ENCODE measurements at places on chromosomes 1 and 21.

- no peak for DNase-seq
Observed at GRCh38 chr1:245188403-245188802, 33.6 kb downstream of the KIF26B start.

GRCh38 chr1:177383715-177384114 is 213.0 kb downstream of the BRINP2 start:
- no peak for DNase-seq

GRCh38 chr1:69129538-69129937 is 438.2 kb upstream of the LRRC7 start:
- no peak for DNase-seq

DNA sequence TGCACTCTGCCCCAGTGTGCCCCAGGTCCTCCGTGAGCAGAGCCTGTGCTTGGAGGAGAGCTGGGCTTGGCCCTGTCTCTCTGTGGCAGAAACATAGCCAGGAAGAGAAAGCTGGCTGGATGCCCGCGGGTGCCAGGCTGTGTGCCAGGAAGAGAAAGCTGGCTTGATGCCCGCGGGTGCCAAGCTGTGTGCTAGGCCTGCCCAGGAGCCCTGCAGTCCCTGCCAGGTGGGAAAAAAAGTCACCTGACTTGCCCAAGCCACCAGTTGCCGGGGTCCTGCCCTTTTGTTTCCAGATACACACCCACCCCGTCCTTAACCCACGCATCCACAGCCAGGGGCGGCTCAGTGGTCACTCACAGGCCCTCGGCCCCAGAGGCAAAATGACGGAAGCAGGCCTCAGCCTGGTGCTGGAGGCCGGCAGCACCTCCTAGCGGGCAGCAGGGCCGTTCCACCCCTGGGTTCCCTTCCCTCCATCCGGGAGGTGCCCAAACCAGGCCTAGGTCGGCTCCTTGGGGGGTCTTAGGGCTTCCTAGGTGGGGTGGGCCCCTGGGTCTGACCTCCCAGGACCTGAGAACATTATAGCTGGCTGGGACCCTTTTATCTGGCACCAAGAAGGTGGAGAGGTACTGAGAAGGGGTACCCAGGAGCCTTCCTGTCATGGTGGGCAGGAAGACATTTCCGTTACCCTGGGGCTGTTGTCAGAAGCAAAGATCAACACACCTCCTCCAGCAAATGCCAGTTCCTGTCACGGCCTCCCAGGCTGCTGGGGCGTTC is 9.1 kb downstream of the ITGB2 start:
- no peak for DNase-seq

DNA sequence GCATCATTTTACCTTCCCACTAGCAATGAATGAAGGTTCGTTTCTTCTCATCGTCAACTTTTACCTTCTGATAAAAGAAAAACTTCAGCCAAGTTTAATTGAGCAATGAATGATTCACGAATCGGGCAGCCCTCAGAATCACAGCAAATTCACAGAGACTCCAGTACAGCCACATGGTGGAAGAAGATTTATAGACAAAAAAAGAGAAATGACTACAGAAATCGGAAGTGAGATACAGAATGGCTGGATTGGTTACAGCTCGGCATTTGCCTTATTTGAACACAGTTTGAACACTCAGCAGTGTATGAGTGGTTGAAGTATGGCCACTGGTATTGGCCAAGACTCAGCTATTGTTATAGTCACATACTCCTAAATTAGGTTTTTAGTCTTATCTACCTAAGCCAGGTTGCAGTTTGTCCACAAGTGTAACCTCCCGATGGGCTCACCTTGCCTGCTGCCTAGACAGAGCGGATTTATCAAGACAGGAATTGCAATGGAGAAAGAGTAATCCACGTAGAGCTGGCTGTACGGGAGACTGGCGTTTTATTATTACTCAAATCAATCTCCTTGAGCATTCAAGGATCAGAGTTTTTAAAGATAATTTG is 15.3 kb downstream of the AK4 start:
- DNase-seq = no peak

DNA sequence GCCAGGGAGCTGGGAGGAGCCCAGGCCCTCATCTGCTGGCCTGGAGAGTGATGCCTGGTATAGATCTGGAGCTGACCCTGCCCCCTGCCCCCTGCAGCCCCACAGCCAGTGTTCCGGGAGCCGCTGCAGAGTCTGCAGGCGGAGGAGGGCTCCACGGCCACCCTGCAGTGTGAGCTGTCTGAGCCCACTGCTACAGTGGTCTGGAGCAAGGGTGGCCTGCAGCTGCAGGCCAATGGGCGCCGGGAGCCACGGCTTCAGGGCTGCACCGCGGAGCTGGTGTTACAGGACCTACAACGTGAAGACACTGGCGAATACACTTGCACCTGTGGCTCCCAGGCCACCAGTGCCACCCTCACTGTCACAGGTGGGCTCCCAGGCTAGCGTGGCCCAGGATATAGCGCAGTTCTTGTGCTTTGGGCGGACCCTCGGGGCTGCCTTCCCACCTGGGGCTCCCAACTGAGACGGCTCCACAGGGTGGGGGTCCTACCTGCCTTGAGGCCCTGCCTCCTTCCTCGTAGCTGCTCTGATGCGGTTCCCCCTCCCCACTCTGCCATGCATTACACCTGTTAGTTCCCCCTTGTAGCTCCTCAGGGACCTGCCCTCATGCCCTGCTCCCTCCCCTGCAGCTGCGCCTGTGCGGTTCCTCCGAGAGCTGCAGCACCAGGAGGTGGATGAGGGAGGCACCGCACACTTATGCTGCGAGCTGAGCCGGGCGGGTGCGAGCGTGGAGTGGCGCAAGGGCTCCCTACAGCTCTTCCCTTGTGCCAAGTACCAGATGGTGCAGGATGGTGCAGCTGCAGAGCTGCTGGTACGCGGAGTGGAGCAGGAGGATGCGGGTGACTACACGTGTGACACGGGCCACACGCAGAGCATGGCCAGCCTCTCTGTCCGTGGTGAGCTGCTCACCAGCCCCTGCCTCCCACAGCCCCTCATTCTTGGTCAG is 98.7 kb downstream of the OBSCN start:
- no peak for DNase-seq

- no peak for DNase-seq
Observed at GRCh38 chr1:224564454-224565084, 51.5 kb upstream of the CNIH3 start.

GRCh38 chr1:9886092-9886742 is 23.9 kb downstream of the CTNNBIP1 start:
- no peak for DNase-seq

DNA sequence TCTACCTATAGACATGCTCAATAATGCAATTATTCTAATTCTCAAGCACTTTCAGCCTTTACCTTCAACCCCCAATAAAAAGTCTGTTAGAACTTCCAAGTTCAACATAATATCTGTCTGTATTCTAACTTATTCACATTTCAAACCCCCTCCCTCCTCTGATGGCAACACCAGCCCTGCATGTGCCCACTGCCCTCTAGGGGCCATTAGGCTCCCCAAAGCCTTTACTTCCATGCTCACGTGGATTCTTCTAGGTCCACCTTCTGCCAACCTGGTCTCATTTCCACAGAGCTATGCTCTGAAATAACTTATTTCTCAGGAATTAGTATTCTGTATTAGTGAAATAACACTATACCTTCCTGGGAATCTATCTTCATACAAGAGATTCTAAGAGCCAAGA is 22.2 kb upstream of the KPRP start:
- no peak for DNase-seq

DNA sequence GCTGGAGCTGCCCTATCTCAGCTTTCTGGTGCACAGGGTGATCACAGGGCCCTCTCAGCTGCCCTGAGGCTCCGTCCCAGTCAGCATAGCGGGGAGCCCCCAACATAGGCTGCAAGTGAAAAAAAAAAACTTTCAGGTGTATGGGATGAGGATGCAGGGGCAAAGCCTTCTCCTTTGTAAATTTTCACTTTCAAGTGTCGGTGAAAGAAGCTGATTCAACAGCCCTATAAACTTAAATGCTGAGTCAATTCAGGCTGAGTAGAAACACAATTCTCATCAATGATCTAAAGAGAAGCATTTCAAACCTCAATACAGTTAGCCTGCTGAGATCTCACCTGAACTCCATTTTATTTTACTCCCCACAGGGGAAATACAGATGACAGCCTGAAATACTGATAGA is 171.2 kb downstream of the SEC16B start:
- DNase-seq = no peak

- DNase-seq = no peak
Observed at GRCh38 chr1:172397221-172397620, 23.3 kb upstream of the C1orf105 start.

GRCh38 chr21:37183749-37184148 is 83.4 kb downstream of the VPS26C start:
- no peak for DNase-seq

DNA sequence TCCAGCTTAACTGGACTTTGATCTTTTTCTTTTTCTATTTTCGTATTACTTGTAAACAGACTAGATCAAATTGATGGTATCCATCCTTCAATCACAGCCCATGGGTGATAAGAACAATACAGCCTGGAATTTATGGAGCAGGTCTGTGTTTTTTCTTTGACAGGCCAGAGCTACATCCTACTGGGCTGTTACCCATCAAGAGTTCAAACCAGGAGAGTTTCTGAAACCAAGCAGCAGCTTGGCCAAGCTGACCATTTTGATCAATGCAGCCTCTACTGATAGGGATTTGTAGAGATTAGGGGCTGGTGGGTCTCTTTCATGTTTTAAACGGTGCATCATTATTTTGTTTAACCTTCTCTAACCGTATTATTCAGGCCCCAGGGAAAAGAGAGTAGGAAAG is 24.3 kb upstream of the CCDC190 start:
- DNase-seq = no peak

GRCh38 chr1:90384193-90384592 is 332.9 kb downstream of the BARHL2 start:
- no peak for DNase-seq

DNA sequence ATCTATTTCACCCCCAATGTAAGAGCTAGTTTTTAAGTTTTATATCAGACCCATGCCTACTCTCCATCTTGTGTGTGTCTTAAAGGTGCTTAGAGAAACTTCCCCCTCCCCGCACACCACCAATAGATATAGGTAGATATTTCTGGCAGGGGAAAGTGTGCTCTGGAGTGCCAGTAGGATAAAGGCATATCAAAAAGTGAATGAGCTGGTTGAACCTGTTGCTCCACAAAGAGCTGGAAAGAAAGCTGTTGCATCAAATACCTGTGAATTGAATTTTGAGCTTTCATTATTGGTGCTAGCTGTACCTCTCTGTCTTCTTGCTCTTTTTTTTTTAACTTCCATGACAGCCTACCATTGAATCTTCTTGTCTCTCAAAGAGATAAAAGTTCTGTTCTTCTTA is 32.8 kb downstream of the ARID1A start:
- DNase-seq = no peak

GRCh38 chr1:115379943-115380342 is 41.9 kb upstream of the NGF start:
- no peak for DNase-seq

GRCh38 chr1:90557706-90558105 is 159.4 kb downstream of the BARHL2 start:
- DNase-seq = no peak

- DNase-seq = no peak
Observed at GRCh38 chr1:118115567-118116295, 69.3 kb downstream of the SPAG17 start.

DNA sequence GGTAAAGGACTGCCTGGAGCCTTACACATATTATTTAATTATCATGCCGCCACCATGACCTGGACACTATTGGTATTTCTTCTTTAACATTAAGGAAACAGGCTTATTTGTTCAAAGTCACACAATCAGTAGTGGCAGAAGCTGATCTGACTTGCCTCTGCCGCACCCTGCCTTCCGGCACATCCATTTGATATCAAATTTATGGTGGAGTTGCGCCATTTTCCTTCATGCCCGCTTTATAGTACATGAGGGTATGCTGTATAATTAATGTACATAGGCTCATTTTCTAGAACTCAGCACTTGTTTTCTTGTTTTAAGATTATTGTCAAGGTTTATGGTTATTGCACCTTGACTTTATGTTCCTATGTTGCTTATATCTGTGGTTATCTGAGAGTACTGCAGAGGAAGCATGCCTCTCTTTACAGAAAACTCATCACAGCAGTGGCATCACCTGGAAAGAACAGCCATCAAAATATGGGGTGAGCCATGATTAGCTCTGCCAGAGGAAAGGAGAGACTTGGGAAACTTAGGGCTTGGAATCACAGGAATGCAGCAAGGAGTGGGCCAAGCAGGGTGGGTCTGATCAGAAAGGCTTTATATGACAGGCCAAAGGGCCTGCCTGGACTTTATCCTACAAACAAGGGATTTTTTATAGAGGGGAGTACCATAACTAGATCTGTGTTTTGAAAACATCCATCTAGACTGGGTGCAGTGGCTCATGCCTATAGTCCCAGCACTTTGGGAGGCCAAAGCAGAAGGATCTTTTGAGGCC is 72.2 kb upstream of the GJB5 start:
- DNase-seq = no peak

- DNase-seq = no peak
Observed at GRCh38 chr1:115529216-115529897, 112.4 kb upstream of the VANGL1 start.

- DNase-seq = no peak
Observed at GRCh38 chr1:9270290-9270883, 22.3 kb upstream of the SPSB1 start.
